ENCODE measurements at places on chromosomes 7 and 10.

DNA sequence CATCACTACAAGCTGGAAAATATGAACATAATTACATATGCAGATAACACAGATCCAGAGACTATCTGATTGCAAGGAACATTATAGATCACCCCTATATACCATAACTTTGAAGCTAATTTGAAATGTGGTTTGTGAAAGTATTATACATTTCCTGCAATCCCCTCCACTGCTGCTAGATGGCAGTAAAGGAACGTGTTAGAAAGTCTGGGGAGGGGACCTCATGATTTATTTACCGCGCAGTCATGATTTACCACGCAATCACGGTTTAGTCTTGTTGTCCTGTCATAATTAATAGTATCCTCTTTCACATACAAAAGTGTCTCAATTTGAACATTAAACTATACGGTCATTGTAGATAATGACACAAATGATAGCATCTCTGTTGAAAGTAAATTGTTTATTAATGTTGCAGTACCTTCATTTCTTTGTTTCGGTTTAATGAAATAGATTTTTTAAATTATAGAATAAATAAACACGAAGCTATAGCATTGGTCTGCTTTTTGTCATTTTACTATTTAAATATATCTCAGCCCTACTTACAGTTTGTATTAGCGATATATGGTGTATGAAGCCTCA is 145.3 kb upstream of the PRSS1 start:
- DNase-seq = no peak

GRCh38 chr10:18097524-18097923 is 42.7 kb upstream of the CACNB2 start:
- DNase-seq = no peak

GRCh38 chr7:156050636-156051569 is 238.6 kb upstream of the SHH start:
- no peak for DNase-seq

DNA sequence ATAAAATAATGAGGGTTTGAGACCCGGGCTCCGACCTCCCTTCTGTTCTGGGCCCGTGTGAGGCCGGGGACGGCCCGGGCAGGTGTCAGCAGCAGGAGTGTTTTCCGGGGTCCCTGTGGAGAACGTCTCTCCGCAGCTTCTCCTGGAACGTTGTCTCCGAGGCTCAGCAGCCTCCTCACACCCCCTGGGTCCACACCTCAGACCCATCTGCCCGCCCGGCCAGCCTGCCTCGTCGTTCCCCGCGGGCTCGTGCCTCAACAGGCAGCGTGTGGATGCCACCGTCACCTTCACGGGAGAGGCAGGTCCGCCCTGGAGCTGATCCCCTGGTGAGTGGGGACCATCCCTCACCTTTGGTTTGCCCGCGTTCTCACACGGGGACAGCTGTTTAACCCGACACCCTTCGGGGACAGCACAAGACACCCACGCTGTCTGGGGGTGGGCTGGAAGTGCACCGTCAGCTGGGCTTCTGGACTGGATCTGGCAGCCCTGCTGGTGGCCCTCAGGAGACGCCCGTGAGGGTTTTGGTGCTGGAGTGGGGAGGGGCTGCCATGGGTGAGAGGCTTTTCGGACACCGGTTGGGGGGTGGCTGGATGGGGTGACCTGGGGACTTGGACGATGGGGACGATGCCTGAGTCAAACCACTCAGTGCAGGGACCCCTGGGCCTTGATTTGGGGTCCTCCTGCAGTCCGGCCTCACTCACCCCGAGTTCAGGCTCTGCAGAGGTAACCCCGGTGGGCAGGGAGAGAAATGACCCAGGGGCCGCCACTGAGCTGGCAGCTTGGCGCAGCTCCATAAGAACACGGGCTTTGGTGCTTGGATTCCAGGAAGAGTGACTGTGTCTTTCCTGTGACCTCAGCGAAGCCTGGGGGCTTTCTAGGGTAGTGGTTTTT is 131.7 kb downstream of the DNAJB6 start:
- DNase-seq = no peak

- DNase-seq = no peak
Observed at GRCh38 chr7:1407892-1408291, 51.4 kb downstream of the MICALL2 start.

- peak; percentile 65 for DNase-seq
Observed at GRCh38 chr10:122494833-122495232, 33.5 kb downstream of the HTRA1 start.

GRCh38 chr7:78788464-78788863 is 665.0 kb downstream of the MAGI2 start:
- DNase-seq = no peak

DNA sequence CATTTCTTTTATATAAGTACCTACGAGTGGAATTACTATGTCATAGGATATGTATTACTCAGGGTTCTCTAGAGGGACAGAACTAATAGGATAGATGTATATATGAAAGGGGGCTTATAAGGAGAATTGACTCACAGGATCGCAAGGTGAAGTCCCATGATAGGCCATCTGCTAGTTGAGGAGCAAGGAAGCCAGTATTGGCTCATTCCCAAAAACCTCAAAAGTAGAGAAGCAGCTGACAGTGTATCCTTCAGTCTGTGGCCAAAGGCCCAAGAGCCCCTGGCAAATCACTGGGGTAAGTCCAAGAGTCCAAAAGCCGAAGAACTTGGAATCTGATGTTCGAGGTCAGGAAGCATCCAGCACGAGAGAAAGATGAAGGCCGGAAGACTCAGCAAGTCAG is 59.8 kb downstream of the GALNT17 start:
- DNase-seq = no peak

- DNase-seq = no peak
Observed at GRCh38 chr10:123564631-123565030, 101.5 kb upstream of the GPR26 start.

- DNase-seq = no peak
Observed at GRCh38 chr7:3548815-3549214, 247.8 kb downstream of the SDK1 start.

DNA sequence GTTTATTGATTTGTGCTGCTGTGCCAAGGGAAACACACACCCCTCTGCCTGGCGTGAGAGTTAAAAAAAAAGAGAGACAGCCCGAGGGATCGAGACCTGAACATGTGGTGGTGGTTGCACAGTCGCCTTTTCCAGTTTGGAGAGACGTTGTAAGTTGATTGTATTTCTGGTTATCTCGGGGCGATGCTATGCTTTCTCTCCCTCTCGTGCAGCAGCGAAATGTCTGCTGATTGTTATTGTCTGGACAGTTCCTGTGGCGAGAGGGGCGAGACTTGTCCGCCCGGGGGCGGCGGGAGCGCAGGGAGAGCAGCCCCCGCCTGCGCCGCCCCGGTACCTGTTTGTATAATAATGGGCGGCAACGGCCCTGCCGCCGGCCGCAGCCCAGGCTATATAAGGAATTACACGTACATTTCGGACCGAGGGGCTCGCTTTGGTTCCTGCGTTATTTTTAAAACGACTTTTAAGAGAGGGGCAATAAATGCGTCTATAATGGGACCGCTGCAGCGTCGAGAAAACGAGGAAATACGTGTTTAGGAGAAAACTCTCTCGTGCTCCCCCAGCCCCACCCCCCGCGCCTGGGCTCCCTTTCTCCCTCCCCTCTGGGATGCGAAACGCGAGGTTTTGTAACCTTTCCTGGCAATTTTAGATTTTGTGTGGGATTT is 1.7 kb downstream of the ZEB1 start:
- peak; percentile 70 for DNase-seq

- DNase-seq = no peak
Observed at GRCh38 chr10:93166134-93166533, 92.4 kb downstream of the CYP26A1 start.

DNA sequence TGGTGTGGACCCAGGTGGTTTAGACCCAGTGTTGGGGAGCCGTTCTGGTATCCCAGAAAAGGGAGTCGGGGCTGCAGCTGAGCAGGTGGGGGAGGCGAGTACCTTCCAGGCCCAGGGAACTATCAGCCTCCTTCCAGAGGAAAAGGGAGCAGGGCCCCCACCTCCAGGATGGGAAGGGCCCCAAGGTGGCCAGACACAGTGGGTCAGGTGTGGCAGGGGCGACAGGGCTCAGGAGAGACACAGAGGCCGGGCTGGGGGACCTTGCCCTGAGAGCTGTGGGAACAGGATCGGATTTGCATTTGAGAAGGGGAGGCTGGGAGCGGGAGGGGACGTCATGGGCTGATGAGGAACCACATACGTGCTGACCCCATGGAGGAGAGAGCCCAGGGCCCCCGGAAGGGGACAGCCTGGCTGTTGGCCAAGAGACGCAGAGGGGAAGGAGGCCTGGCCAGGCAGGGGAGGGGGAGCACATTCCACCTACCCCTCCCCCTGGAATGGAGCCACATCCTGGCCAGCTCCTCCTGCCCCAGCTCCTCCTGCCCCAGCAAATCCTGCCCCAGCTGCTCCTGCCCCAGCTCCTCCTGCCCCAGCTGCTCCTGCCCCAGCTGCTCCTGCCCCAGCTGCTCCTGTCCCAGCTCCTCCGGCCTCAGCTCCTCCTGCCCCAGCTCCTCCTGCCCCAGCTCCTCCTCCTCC is 9.7 kb upstream of the TTYH3 start:
- peak; percentile 44 for DNase-seq

Data from right cardiac atrium (tissue), 5 donors.